ENCODE measurements at places on chromosomes 2 and 18.

GRCh38 chr2:215624423-215624829 lies 188.6 kb upstream of the FN1 start:
- no peak for DNase-seq

GRCh38 chr2:52395912-52396311 lies 1364.0 kb upstream of the NRXN1 start:
- no peak for DNase-seq

DNA sequence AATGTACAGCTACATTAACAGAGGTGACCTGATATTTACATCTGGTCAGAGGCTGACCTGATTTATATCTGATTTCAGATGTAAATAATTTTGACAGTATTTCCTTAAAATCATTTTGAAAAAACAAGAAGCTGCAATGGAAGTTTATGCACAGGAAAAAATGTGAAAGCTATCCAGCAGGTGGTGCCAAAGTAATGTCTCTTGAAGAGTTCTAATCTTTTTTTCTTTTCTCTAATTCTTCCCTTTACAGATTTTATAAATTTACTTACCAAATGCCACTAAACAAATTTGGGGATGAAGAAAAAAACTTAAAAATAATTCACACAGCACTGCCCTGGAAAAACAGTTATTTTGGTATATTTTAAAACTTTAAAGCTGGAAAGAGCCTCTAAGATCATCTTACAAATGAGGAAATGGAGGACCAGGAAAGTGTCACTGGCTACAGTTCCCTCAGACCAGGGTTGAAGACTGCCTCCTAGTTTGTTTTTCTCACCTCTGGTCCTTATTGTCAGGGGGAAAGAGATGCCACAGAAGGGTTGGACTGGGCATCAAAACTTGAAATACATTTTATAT lies 16.4 kb upstream of the FBLN7 start:
- peak; percentile 77 for DNase-seq

DNA sequence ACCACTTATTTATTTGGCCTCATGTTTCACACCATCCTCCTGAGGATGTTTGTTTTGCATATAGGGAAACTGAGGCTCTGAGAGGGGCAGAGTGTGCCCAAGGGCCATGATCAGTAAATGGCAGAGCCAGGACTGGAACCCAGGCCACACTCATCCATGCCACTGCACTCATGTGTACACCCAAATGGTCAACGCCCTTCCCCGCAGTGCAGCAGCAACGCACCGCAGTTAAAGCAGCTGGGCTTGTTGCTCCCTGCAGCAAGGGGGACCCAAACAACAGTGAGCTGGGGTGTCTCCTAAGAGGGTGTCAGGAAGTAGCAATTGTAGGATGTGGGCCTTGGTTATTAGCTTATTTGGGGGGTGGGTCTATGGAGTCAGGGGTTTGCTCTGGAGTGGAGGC lies 36.6 kb downstream of the ZAP70 start:
- DNase-seq: no peak

GRCh38 chr2:232927032-232927792 lies 57.1 kb downstream of the SNORC start:
- DNase-seq: no peak

- peak; percentile 11 for DNase-seq
These were observed 52.5 kb downstream of the SETBP1 start for GRCh38 chr18:44733069-44733753.

DNA sequence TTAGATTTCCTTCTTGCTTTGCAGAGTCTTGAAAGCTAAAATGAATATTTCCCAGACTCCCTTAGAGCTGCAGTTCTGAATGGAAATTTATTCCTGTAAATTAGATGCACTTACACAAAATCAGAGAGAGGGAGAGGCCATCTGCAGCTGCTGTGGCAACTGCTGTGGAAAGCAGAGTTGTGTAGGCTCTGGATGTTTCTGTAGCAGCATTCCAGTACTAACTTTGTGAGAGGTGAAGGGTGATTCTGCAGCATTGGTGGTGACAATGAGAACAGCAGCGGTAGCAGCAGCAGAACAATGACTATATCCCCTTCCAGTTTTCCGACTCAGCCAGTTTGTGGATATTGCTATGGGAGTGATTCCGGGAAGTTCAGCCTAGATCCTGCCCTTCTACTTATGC lies 433.0 kb upstream of the REG3G start:
- no peak for DNase-seq

DNA sequence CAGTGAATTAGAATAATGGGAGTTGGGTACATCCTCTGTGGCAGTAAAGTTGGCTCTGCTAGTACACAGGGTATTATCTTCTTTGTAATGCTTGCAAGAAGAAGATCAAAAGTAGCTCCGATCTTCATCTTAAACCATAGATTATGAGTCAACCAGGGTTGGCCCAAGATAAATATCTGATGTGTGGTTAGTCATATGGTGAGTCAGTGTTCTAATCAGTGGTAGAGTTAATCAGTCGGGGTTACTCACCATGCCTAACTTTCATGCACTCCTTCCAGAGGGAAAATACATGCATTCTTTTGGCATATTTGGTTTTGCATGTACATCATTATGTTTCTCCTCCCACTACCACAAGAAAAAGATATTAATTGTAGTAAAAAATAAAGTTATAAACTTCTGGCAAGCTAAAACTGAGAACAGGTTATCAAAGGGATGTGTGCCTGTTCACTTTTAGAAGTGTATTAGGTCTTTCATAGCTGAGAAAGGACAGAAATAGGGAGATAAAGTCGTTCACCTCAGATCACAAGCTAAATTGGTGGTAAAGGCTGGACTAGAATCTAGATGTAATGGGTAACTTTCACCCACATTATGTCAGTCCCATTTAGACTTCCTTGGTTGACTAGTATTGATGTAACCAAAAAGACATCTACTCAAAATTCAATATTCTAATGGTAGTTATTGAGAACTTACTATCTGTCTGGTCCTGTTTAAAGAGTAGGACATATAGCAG lies 684.4 kb downstream of the IRS1 start:
- peak; percentile 51 for DNase-seq

- DNase-seq: no peak
These were observed 12.5 kb downstream of the WIPF1 start for GRCh38 chr2:174585146-174585545.

- DNase-seq: no peak
These were observed 305.1 kb upstream of the MGAT5 start for GRCh38 chr2:133948610-133949290.

GRCh38 chr18:49848115-49848514 lies 34.8 kb upstream of the ACAA2 start:
- DNase-seq: no peak

DNA sequence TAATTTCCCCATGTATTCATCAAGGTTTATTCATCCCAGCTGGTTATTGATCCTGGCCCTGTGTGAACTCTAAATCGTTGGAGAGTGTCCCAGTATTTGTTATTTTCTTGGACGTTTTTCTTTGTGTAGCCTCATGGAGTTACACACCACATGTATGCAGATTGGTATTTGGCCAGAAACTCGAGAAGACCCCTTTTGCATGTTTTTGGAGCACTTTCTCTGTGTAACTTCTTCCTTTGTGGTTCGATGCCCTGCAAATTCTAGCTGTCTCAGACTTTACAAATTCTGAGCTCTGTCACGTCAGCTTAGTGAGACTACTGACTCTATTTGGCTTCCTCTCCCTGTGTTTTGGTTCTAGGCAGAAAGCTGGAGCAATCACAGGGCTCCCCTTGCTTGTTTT lies 198.7 kb downstream of the MCFD2 start:
- no peak for DNase-seq

- no peak for DNase-seq
These were observed 162.1 kb downstream of the LDLRAD4 start for GRCh38 chr18:13380691-13381070.

- DNase-seq: no peak
These were observed 3.2 kb downstream of the STK25 start for GRCh38 chr2:241505086-241505780.

- peak; percentile 1 for DNase-seq
These were observed 334.5 kb downstream of the SMAD2 start for GRCh38 chr18:47595831-47596501.

DNA sequence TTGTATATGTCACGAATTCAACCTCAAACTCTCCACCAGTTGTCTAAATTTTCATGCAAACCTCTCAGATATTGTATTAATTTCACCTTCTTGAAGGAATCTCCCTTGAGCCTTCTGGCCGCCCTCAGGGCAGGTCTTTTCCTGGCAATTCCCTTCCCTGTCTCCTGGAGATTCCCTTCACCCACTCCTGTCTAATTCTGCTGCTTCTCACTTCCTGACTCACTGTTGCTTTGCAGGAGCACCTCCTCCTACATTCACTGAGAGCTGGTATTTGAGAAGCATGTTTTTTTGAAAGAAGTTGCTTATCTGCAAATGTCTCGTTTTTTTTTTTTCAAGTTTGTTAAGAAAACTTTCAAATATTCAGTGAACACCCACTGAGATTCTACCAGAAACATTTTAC lies 79.9 kb upstream of the OTOS start:
- no peak for DNase-seq

DNA sequence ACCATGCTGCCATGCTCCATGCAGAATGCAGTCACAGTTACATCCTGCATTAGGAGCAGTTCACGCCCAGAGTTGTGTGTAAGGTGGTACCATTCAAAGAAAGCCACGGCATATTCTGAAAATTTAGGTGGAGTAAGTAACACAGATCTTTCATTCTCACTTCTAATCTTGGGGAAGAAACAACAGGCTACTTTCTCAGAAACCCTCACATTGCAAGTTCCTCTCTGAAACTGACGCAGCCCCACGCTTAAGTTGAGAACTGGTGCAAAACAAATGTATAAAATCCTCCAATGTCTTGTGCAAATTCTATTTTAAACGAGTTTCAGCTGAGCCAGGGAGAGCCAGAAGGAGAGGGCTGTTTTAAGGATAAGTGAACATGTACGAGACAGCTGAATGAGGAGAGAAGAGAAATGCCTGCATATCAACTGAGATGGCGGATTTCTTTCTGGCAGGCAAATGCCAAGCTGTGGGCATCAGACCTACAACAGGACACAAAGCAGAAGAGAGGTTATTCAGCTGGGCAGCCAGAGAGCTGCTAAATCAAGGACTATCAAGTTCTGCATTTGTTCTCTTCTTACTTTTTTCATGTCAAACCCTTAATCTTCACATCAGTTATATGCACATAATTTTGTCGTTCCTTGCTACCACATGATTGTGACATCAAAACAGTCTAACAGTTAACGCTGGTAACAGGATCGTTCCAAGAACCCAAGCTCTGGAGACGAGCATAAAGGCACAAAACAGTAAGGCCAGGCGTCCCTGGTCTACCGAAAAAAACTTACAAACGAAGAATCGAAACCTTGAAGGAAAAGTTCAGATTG lies 6.4 kb downstream of the ARL4C start:
- no peak for DNase-seq

GRCh38 chr2:88561646-88562388 lies 65.4 kb downstream of the EIF2AK3 start:
- no peak for DNase-seq

GRCh38 chr2:232260075-232260474 lies 118.5 kb upstream of the ALPP start:
- peak; percentile 84 for DNase-seq

GRCh38 chr2:119338272-119338671 lies 28.4 kb downstream of the C2orf76 start:
- DNase-seq: no peak
